Liver (tissue), 10 donors: ENCODE measurements at places on chromosomes 2 and 18. TPM values are rescaled to one million over a fixed set of nuclear protein-coding genes. Genes with fewer than 3 reads are reported as not detected.

GRCh38 chr18:46711444-46711863 lies 45.4 kb downstream of the ST8SIA5 start:
- DNase-seq: no peak

GRCh38 chr2:239803766-239804115 lies 221.4 kb downstream of the NDUFA10 start:
- DNase-seq: peak; percentile 10

- no peak for DNase-seq
These were observed 202.3 kb upstream of the KLHL14 start for GRCh38 chr18:32975163-32975436.

GRCh38 chr2:54308186-54308585 lies 52.2 kb upstream of the TSPYL6 start:
- no peak for DNase-seq

GRCh38 chr18:10100196-10100595 lies 186.4 kb downstream of the VAPA start:
- no peak for DNase-seq

DNA sequence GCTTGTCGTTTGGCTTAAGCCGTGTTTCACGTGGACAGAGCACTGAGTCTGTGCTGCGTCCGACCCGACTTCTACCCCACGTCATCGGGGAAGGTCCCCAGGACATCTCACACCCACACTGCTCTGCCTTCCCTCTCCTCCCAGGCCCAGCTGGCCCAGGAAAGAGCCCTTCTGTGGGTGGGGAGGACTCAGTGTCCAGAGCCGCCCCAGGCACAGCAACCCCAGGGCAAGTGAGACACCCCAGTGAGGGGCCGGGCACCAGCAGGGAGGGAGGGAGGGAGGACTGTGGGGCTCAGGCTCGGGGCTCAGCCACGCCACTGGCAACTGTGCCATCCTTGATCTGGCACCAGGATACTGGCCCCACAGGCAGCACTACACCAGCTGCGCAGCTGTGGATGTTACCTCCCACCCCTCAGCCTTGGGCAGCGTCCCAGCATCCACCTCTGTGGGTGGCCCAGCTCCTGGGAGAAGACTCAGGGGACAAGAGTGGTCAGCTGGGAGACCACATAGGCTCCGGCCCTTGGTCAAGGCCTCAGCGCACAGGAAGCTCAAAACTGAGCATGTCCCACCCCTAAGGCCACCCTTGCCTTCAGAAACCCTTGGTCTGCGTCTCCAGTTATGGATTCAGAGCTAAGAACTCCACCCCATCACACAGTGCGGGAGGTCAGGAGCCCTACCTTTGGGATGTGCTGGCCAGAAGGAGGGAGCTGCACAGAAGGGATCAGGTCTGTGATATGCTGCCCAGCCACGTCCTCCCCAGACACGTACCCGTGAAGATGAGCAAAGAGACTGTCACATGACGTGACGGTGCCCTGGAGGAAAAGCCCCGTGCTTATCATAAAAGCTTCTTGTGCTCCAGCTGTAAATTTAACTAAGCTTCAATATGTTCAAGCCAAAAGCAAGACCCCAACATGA lies 11.7 kb downstream of the PASK start:
- no peak for DNase-seq

- no peak for DNase-seq
These were observed 326.3 kb downstream of the EPHA4 start for GRCh38 chr2:221245772-221246171.

DNA sequence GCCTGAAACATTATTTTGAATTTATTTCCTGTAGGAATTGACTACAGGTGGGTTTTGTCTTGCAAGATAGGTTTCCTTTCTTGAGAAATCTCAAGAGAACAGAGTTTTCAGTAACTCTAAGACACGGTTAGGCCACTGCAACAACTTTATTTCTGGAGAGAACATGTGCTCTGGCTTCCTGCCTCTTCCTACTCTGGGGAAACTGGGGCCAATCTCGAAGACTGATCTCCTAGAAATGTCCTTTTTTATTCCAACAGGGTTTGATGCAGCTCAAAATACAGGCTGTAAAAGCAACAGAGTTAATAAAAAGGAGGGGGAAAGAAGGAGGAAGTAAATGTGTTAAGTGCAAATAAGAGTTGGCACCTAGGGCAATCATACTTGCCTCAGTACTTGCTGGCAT lies 4.0 kb upstream of the SLC20A1 start:
- DNase-seq: no peak

- DNase-seq: no peak
These were observed 293.7 kb downstream of the NDUFA10 start for GRCh38 chr2:239731422-239731821.

DNA sequence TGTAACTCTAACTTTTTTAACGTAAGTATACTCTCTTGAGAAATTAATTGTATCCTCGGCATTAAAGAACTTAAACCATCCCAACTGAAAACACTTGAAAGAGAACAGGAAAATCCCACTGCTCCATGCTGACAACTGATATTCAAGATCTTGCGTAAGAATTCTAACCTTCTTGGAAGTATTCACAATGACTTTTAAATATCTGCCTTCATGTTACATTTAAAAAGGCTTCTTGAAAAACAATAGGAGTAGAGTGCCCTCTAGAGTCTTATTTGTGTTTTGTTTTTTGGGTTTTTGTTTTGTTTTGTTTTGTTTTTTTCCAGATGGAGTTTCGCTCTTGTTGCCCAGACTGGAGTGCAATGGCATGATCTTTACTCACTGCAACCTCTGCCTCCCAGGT lies 65.4 kb upstream of the DNAJC10 start:
- no peak for DNase-seq

GRCh38 chr2:36812196-36812595 lies 115.7 kb downstream of the VIT start:
- DNase-seq: no peak

- DNase-seq: no peak
These were observed 141.7 kb upstream of the GPC1 start for GRCh38 chr2:240293557-240294461.

GRCh38 chr2:126898636-126899035 lies at the start of gene TEX51:
TEX51 (plus strand) TSS chr2:126898890; CDS start chr2:126898919, 29 bp downstream.
- DNase-seq: peak; percentile 24

DNA sequence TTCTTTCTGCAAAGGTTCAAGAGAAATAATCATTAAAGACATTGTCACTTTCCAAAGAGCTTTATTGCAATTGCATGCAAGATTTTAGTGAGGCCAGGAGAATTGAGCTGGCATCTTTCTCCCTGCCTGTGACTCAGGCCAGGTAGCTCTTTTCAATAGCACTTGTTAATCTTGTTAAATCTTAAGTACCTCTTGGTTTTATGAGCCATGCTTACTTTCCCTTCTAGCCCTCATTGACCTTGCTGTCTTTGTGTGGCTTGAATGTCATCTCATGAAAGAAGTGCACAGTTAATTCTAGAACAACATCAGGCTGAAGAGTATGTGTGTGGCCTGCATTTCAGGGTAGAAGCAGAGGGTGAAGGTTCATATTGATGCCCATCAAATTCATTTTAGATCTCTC lies 14.8 kb upstream of the LGALSL start:
- DNase-seq: no peak

DNA sequence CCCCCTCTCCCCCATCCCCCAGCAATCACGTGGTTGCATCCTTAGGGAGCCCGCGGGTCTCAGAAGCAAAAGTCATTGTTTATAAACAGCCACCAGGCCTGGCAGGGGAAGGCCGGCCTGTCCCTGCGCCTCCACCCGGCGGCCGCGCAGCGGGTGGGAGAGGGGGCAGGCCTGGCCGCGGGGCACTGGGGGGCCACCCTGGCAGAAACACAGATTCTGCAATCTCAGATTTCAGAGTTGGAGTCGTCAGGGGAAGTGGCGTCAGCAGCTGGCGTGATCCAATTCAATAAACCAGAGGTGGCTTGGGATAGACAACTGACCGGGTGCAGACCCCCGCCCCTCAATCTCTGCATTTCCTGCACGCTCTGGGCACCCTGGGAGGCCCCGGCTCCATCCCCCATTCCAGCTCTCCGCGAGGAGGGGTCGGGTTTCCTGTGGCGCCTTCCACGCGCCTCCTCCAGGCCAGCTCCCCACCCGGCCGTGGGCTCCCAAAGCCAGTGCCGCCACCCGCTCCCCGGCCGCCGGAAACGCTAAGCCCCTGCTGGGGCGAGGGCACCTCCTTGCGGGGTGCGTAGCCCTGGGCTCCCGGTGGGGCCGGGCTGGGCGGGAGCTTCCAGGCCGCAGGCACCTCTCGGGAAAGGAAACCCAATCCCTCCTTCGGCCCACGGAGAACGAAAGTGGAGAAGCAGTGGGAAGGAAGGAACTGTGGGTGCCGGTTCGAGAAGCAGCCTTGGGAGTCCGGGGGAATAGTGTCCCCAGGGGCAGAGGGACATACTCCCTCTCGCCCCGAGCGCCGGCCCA lies 1.1 kb downstream of the BIN1 start:
- DNase-seq: no peak

GRCh38 chr2:203040966-203041521 lies 26.4 kb downstream of the NBEAL1 start:
- DNase-seq: no peak

DNA sequence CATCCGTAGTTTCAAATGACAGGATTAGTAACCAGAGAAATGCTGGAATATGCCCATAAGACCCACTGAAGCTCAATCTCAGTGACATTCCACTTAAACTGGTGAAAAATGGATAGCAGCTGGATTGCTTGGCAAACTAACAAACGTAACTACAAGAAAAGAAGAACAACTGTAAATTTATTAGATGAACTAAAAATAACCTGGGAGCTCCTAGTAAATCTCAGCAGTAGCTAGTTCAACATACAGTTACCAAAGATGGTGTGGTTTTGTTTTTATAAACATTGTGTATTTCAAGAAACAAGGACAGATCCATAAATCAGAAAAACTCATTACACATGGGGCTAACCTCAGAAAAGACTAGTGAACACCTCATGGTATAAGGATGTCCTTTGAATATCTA lies 531.9 kb downstream of the XIRP2 start:
- DNase-seq: no peak

- no peak for DNase-seq
These were observed 16.2 kb upstream of the RHOB start for GRCh38 chr2:20430461-20431300.

DNA sequence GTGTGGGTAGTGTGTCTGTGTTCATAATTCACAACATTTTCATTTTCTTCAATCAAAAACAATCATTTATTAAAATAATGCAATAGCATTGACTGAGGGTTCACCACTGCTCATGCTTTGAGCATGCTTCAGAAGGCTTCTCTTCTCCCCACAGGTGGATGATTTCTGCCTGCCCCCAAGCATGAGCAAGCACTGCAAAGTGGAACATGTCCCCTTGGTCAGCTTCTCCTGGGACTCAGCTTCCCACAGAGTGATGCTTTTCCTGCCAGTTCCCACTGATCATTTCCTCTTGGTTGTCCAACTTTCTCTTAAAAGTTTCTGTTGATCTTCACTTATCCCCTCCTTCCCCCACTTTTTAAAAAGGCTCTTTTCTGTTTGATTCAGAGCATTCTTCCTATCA lies 31.5 kb upstream of the CDH19 start:
- no peak for DNase-seq

GRCh38 chr2:142796161-142796560 lies 81.3 kb upstream of the KYNU start:
- DNase-seq: no peak

DNA sequence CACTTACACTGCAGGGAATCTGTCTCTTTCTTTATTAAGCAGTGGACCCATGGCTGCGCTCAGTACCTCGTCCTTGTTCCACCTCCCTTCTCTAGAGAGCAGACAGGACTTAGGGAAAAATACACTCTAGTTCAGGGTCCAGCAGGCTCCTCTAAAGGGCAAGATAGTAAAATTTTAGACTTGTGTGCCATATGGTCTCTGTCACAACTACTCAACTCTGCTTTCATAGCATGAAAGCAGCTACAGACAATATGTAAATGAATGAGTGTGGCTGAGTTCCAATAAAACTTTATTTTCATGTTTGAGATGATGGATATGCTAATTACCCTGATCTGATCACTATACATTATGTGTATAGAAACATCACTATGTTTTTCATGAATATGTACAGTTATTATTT lies 163.1 kb downstream of the BABAM2 start:
- DNase-seq: no peak

DNA sequence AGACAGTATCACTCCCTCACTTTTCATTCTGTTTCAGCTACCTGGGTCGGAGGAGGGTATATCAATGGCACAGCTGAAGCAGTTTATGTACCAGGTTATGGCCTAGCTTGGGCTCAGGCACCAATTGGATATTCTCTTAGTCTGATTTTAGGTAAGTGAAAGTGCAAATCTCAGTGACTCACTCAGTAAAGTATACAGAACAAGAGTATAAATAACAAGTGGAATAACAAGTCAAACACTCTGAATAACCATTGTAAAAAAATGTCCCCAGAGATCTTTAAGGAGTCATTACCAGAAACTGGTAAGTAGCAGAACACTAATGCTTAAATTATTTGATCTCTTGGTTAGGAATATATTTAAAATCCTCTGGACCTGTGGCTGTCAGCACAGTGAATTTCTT lies 5.7 kb downstream of the SLC5A7 start:
- no peak for DNase-seq

- no peak for DNase-seq
These were observed 42.4 kb downstream of the NCKAP5 start for GRCh38 chr2:133525613-133526529.

DNA sequence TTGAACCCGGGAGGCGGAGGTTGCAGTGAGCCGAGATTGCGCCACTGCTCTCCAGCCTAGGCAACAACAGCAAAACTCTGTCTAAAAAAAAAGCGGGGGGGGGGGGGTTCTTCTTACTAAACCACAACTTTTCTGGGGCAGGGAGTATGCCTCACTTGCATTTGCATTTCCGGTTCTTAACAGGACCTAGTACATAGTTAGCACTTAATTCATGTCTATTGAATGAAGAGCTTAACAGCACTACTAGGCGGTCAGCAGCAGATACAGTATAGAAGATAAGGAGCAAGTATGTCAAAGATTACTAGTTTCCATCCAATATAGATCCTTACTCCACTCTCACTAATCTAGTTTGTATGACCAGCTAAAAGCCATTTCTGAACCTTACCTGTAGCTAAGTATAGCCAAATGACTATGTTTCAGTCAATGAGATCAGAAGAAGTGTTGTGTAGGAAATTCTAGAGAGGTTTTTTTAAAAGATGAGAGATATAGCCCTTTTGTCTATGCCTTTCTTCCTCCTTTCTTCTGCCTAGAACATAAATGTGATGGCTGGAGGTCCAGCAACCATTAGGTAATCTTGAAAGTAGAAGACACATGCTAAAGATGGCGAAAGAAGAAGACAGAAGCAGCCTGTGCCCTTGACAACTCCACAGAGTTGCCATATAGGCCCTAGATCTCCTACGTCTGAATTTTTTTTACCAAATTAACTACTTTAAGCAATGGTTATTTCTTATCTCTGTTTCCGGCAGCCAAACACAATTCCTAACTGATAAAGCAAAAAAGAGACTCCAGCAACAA lies 11.3 kb downstream of the HYCC2 start:
- DNase-seq: no peak

The EML6 gene
- 1.2 TPM for polyA plus RNA-seq

The ABCG5 gene
- polyA plus RNA-seq: 18.7 TPM

The FAM237A gene
- polyA plus RNA-seq: not detected

The RAB27B gene
- 0.13 TPM for polyA plus RNA-seq

The SPTBN1 gene
- polyA plus RNA-seq: 44.8 TPM

The SERPINB12 gene
- not detected for polyA plus RNA-seq

The FAP gene
- polyA plus RNA-seq: 0.10 TPM

The SKA1 gene
- polyA plus RNA-seq: 0.24 TPM

The SERPINB5 gene
- 0.05 TPM for polyA plus RNA-seq
